ENCODE measurements at places on chromosomes 7 and 10.

DNA sequence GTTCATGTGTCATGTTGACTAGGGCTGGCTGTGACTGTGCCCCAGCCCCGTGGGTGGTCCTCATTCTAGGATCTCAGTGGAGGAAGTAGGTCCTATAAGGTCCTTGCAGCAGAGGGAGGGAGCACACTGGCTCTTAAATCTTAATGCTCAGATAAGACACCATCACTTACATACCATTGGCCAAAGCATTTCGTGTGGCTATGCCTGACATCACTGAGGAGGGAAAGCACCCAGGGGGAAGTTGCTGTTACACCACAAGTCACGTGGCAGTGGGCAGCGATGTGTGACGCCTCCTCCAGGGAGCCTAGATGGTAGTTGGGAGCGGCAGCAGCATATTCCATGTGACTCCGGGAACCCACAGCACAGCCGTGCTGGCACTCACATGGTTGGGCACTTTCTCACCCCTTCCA lies 224.7 kb upstream of the SH2B2 start:
- no peak for DNase-seq

DNA sequence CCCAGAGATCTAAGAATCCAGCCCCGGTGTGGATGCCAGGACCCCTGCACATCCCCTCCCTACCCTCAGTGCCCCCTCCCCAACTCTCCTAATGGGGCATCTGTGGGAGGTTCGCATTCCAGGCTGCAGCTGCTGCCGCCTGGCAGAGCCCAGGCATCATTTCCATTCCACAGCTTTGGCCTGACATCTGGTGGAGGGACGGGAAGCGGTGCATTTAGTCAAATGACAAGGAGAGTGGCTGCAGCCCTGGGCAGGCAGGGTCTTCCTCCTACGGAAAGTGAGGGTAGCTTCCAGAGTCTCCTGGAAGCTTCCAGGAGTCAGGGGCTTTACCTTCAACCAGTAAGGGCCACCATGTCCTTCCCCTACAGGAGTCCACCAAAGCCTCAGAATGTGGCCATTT lies 30.8 kb downstream of the PRLHR start:
- no peak for DNase-seq

- DNase-seq = no peak
Measured at GRCh38 chr10:75263806-75264205, 28.0 kb upstream of the COMTD1 start.

DNA sequence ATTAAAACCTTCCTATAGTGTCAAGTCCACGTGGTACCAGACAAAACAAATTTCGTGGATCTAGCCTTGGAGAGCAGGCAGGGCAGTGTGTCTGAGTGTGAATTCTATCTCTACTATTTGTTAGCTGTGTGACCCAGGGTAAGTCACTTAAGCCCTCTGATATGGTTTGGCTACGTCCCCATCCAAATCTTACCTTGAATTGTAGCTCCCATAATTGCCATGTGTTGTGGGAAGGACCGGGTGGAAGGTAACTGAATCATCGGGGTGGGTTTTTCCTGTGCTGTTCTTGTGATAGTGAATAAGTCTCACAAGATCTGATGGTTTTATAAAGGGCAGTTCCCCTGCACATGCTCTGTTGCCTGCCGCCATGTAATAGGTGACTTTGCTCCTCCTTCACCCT lies 2.8 kb upstream of the NPFFR1 start:
- no peak for DNase-seq

DNA sequence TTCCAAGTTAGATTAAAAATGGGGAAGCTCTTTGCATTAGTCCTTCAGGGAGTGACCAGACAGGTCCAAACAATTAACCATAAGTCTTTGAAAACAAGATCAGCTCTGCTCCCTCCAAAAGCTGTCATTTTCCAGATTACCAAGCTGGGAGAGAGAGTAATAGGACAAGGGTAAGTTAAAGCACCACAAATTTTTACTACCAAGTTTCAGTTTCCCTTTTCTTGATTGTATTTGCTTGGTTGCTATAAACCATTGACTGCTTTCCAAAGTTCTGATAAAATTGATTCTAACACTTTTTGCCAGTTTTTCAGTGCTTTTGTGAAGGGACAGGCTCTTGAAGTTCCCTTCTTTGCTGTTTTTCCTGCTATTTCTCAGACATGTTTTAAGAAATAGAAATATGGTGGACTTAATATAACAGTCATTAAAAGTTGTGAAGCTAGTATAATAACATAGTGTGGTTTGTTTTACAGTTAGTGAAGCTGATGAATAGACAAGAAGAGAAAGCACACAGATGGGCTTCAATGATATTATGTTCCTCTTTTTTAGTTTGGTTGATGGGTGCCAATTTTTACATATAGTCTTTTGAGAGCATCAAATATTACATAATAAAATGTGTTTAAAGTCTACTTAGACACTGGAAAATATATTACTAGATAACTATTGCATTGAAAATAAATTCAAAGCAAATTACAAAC lies 40.0 kb upstream of the ZNF365 start:
- no peak for DNase-seq

- DNase-seq = peak; percentile 42
Measured at GRCh38 chr10:70348228-70348850, 34.1 kb downstream of the LRRC20 start.

- no peak for DNase-seq
Measured at GRCh38 chr7:601595-602340, 82.1 kb upstream of the PDGFA start.

DNA sequence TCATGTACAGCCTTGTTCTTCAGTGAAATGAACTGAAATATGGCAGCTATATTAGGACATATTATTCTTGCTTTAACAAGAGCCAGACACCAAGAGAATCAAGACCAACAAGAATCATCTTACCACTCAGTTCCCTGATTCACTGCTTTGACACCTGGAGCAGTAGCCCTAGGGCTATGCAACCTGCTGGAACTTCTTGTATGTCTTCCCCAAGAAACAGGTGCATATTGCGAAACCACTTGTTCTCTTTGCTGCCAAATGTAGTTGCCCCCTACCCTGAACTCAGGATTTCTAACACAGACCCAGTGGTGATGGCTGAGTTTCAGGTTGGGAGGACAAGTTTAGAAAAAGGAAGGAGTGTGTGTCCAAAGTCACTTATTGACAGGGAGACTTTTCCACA lies 46.1 kb downstream of the WIPF3 start:
- peak; percentile 78 for DNase-seq

Data from RPMI8226 (cell line).